ENCODE measurements at places on chromosomes 13 and 19. TPM values are rescaled to one million over a fixed set of nuclear protein-coding genes. Genes with fewer than 3 reads are reported as not detected.

S1PR4 gene
- total RNA-seq = 0.18 TPM

IFNL3 gene
- total RNA-seq = not detected

RELB gene
- total RNA-seq = 1.1 TPM

KIR2DL4 gene
- not detected for total RNA-seq

CASP14 gene
- total RNA-seq = not detected

DACH1 gene
- 0.04 TPM for total RNA-seq

GRK1 gene
- not detected for total RNA-seq

VSTM1 gene
- total RNA-seq = not detected

ANGPTL8 gene
- not detected for total RNA-seq

RUBCNL gene
- total RNA-seq = 0.45 TPM

LSR gene
- total RNA-seq = 83.3 TPM

C1QTNF9B gene
- total RNA-seq = 0.38 TPM

KLK5 gene
- total RNA-seq = not detected

PRTN3 gene
- total RNA-seq = 0.86 TPM

PCDH9 gene
- 4.1 TPM for total RNA-seq

PNMA8C gene
- total RNA-seq = 0.04 TPM

CATSPERD gene
- not detected for total RNA-seq

ZNF260 gene
- total RNA-seq = 5.8 TPM

DNA sequence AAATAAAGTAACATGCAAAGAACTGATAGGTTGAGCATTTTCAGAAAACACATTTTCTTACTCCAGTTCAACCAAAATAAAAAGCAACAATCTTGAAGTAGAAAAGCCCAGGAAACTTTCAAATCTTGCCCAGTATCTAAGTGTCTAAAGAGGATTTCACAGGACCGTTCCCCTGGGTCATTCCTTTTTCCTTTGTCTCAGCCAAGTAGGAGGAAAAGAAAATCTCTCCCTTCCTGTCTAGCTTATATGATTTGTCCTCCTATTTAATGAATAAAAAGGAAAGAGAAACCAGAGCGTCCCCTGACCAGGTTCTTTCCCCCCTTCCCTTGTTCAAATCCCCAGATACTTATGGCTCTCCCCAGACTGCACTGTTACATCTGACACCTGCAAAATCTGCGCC is 248.0 kb downstream of the KCTD12 start:
- no peak for DNase-seq

- DNase-seq = no peak
Observed at GRCh38 chr13:29464105-29464679, 131.3 kb downstream of the SLC7A1 start.

DNA sequence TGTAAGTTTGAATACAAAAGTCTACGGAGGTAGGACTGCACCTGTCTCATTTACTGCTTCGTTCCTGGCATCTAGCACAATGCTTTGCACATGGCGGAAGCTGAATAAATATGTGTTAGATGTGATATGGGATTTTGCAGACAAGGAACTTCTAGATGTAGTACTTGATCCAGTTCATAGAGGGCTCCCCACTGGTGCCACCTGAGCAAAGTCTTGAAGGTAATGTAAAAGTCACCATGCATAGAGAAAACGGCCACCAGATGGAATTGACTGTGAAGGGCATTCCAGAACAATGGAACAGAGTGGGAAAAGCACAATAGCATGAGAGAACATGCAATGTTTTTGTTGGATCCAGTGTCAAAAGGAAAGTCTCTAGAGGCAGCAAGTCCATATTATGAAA is 209.3 kb downstream of the HS6ST3 start:
- no peak for DNase-seq

- no peak for DNase-seq
Observed at GRCh38 chr13:70173598-70173959, 65.3 kb upstream of the KLHL1 start.

- DNase-seq = no peak
Observed at GRCh38 chr13:46684287-46685001, 112.5 kb downstream of the ESD start.

GRCh38 chr13:40342461-40342860 is 324.0 kb downstream of the FOXO1 start:
- no peak for DNase-seq

DNA sequence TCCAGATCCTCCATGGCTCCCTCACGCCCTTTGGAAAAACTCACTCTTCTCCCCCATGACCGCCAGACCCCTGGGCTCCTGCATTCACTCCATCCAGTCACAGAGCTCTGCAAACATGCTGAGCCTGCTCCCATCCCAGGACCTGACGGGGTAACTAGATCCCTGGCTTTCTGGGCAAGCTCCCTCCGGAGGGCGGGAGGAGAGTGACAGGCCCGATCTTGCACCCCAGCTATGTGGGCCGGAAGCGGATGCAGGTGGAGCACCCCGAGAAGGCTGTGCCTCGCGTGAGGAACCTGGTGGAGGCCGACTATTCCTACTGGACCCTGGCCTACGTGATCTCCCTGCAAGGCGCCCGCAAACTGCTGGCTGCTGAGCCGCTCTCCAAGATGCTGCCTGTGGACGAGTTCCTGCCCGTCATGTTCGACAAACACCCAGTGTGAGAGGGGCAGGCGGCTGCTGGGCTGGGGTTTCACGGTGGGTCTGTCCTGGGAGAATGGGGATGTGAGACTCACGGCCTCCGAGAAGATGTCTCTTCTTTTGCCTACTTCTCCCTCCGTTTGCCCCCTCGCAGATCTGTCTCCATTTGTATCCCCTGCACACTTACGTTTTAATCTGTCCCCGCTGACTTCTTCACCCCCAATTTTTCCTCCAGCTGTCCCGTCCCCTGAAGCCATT is 25.2 kb downstream of the COLGALT1 start:
- no peak for DNase-seq

GRCh38 chr13:59111751-59112171 is 1052.0 kb downstream of the DIAPH3 start:
- DNase-seq = no peak

- DNase-seq = no peak
Observed at GRCh38 chr13:37202264-37202663, 96.8 kb upstream of the CSNK1A1L start.

DNA sequence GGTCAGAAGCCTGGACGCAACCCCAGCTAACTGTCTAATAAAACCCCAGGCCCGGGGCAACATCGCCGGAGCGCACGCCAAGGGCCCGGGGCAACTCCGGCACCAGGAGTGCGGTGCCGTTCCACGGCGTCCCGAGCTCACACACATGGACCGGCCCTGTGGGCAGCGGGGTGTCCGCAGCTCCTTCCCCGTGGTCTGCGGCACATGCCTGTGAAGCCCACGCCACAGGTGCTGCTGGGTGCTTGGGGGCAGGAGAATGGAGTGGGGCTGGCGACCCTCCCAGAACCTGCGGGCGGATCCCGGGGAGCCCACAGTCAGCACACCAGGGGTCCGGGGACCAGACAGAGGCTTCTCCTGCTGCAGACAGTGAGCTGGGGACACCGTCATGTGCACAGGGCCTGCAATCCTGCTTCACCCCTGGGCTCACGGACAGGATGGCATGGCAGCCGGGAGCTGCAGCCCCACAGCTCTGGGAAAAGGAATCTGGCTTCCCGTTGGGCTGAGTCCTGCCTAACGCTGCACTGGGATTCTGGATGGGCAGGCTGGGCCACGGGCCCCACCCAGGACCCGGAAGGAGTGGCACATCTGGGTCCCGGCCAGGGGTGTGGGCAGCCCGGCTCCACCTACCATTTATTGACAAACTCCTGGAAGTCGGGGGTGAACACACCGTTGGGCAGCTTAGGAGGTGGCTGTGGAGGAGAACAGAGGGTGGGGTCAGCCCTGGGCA is 28.2 kb upstream of the ZBTB7A start:
- no peak for DNase-seq

- no peak for DNase-seq
Observed at GRCh38 chr19:4913996-4914735, 4.9 kb downstream of the UHRF1 start.

- DNase-seq = peak; percentile 72
Observed at GRCh38 chr13:40789275-40790153, at the start of gene SLC25A15. Gene SLC25A15, plus strand, starts transcription at chr13:40789611. Its CDS starts 3,616 bp downstream, at chr13:40793227.

DNA sequence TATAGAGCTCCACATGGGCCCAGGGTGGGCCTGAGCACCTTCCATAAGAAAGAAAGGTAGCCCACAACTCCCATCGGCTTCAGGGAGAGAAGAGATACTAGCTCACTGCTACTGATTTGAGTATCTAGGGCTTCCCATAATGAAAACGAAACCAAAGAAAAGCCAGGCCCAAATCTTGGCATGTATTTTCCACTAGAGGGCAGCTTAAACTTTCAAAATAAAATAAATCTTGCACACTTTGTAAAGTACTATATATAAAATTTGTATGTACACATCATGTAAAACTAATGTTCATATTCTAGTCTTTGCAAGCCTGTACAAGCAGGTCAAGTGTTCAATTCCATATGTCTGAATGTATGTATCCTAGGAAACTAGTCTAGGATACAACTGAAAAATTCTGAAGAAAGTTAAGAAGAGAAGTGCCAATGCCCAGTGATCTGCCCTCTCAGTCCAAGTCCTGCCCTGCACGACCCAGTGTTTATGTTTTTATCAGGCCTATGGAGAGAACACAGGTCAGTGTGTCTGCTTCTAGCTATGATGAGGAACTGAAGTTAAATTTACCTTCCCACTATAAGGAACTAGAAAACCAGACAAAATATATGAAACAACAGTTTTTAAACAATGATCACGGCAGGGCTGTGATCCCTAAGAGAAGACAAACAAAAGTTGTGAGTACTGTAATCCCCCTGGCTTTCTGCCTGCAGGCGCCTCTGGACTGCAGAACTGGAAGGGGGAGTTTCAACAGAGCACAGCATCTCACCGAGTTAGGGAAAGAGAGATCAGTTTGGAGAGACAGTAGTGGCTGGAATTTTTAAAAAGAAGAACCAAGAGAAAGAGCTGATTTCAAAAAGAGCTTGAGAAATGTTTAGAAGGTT is 475.7 kb downstream of the UQCRFS1 start:
- no peak for DNase-seq

DNA sequence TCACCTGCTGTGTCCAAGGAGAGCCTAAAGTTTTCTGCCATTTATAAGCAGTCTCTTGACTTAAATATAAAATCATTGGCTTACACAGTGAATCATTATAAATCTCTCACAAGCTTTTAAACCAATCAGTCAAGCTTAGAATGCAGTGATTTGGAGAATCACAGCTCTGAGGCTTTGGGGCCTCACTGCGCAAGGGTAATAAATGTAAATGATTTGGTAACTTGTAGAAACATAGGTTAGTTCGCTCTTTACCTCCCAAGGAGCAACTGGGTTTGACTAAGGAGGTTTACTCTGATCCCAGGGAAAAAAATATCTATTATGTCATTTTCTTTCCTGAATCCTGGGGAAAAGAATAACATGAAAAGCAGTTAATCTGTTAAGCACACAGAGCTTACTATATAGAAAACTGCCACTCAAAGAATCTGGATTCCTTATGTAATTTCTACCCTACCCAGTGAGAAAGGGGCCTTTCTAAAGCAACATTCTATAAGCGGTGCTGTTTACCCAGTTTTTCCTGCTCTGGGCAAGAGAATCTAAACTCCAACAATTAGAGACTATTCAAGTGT is 128.2 kb downstream of the MZT1 start:
- DNase-seq = no peak

GRCh38 chr19:42370068-42370520 is 20.0 kb downstream of the CNFN start:
- peak; percentile 31 for DNase-seq

- DNase-seq = no peak
Observed at GRCh38 chr19:19563348-19563848, 25.3 kb downstream of the CILP2 start.

GRCh38 chr19:36605101-36605876 is at the start of gene ZNF382:
Gene ZNF382, plus strand, starts transcription at chr19:36605313. Its CDS starts 4,602 bp downstream, at chr19:36609915.
- no peak for DNase-seq

- DNase-seq = no peak
Observed at GRCh38 chr13:39601636-39602035, 1.4 kb downstream of the LHFPL6 start.

DNA sequence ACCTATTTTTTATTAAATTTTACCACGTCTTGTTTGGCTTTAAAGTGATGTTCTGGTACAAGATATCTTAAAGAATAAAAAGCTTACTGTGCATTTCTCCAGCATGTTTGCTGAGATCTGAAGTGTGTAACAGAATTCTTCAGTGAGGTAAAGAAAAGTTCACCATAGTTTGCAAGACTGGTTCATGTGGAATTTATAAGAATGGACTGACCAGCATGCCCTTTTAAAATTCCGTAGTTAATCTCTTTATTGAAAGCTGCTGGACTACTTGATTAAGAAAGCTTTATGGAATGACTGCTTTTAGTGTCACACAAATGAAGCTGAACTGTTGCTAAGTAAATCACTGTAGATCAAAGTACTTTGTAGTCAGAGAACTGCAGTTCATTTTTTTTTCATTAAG is 119.2 kb downstream of the GPC6 start:
- no peak for DNase-seq

- no peak for DNase-seq
Observed at GRCh38 chr13:35549481-35549880, 73.0 kb upstream of the MAB21L1 start.

DNA sequence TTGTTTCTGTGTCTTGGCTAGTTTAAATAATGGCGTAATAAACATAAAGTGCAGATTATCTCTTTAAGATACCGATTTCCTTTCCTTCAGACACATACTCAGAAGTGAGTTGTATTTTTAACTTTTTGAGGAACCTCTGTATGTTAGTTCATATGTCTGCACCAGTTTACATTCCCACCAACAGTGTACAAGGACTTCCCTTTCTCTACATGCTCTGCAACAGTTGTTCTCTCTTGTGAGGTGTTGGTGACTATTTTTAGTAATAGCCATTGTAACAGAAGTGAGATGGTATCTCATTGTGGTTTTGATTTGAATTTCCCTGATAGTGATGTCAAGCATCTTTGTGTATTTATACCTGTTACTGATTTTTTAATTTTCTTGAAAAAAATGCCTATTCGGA is 418.6 kb downstream of the UQCRFS1 start:
- no peak for DNase-seq

DNA sequence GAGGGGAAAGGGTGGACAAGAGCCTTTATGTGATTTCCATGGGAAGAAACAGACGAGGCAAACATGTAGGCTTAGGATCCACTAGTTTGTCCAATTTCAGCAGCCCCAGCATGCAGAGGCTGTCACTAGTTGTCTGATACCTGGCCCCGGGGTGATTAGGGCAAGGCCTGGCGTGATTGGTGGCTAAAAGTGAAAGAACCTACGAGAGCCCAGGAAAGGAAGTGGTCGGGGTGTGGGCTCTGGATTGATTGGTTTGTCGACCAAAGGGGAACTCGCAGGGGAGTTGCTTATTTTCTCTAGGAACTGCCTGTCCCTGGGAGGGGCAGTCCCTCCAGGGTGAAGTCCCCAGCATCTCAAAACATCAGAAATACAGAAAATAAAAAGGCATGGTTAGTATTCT is 64.2 kb upstream of the UQCRFS1 start:
- no peak for DNase-seq
